ENCODE measurements at places on chromosomes 4 and X. TPM values are rescaled to one million over a fixed set of nuclear protein-coding genes. Genes with fewer than 3 reads are reported as not detected.

CDS1 gene
- total RNA-seq, result not detected

PLK4 gene
- total RNA-seq, result 81.7 TPM

AFP gene
- total RNA-seq, result not detected

NXF2 gene
- not detected for total RNA-seq

STOX2 gene
- not detected for total RNA-seq

CCNB3 gene
- not detected for total RNA-seq

NDNF gene
- total RNA-seq, result not detected

FAT4 gene
- total RNA-seq, result 37.1 TPM

UCP1 gene
- total RNA-seq, result not detected

C4orf51 gene
- total RNA-seq, result not detected

DNA sequence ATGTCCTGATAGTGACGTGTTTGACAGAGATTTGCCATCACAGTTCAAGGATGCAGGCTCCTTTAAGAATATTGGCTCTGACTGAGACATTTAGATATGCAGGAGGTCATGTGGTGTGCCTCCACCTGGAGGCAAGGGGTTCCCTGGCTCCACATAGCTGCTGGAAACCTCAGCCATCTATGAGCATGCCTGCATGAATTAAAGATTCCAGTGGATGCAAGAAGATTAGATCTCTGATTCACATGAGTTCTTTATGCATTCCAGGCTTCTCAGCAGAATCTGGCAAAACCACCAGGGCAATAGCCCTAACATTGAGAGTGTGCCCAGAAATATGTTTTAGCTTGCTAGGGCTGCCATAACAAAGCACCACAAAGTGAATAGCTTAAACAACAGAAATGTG is 298.5 kb upstream of the AADAT start:
- no peak for DNase-seq

DNA sequence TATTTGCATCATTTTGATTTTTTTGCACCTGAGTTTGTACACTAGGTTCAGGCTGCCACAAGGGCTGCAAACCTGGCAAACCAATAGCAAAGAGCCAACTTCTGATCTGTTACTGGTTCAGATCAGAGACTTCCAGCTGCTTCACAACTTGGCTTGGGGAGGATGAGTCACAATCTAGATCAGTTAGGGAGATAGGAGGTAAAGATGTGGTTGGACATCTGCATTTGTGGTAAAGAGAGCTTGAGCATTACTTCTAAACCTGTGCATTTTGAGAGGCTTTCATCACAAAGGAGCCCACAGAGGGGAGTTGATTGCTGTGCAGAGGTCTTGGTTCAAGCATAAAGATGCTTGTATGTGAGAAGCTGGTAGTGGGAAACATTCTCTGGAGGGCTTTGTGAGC is 34.5 kb downstream of the LINC00632 start:
- DNase-seq, result no peak

DNA sequence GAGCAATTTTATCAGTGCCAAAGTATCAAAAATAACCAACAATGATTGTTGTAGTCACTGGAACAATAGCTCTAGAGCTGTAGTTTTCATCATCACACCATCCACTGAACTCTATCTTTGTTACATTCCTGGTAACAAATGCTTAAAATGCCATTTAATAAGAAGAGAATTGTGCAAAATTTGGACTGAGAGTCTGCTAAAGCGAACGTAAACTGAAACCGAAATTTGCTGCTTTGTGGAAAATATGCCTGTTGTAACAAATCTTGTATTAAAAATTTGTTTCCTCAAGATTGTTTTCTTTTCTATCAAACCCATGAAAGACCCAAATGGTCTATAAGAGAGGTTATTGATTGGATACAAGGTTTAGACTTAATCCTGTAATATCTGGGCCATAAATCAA is 109.3 kb upstream of the TECRL start:
- no peak for DNase-seq

DNA sequence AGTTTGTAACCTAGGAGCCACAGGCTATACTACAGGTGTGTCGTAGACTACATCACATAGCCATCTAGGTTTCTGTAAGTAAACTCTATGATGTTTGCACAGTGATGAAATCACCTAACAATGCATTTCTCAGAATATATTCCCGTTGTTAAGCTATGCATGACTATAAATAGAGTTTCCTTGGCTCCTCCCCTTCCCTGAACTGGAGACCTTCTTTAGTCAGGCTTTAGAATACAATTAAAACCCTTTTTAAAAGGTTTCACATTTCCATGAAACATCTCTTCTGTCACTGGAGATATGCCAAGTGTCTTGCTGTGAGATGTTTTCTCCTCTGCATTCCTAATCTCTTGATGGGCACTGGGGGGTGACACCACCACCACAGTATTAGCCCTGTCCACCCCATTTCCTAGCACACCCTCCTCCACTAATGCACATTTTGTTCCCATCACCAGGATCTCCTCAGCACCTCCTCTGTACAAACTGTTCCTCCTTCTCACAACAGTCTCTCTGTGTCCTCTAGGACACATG is 334.6 kb upstream of the CPEB2 start:
- DNase-seq, result no peak

DNA sequence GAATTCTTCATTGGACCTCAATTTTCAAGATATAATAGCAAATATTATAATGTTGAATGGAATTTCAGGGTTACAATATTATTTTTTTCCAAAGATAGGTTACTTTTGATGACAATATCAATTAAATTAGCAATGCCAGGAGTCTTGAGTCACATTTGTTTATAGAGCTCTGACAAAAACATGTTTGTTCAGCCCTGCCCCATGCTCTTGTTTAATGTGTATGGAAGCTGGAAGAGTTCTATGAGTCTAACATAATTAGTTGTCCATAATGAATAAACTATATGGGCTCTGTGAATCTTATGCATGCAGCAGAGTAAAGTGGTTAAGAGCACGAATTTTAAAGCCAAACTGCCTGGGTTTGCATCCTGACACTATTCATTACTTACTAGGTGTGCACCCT is 22.9 kb upstream of the ALB start:
- DNase-seq, result no peak

DNA sequence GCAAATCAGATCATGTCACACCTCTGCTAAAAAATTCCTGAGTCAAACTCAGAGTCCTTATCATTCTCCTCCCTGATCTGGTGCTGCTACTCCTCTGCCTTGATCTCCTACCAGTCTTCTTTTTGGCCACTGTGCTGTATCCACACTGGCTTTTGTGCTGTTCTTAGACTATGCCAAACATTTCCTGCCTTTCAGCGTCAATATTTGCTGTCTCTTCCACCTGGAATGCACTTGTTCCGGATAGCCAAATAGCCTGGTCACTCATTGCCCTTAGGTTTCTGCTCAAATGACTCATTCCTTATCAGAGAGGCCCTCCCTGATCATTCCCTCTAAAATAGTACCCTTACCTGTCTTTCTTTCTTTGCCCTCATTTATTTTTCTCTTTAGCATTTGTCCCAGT is 24.4 kb upstream of the RP2 start:
- no peak for DNase-seq

DNA sequence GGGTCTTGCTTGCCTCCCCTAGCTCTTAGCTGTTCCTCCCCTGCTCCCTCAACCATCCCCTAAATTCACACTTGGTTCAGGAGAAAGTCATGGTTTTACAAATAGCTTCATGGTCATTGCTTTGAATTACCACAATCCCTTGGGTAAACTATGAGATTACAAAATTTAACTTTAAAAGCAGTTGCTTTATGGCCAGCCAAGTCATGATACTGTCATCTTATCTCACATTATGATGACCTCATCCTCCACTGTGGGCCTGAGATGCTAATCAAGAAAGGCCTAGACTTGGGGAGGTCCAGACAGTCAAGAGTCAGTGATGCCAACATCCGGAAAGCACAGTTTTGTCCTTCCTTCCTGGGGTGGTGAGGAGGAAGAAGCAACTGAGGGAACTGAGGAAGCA is 10.5 kb upstream of the FGF16 start:
- no peak for DNase-seq

GRCh38 chr4:94722270-94722669 is 35.5 kb upstream of the BMPR1B start:
- DNase-seq, result no peak

Data from SJSA1 (cell line).